HFFc6 (cell line): ENCODE measurements at places on chromosomes 16 and 17. TPM values are rescaled to one million over a fixed set of nuclear protein-coding genes. Genes with fewer than 3 reads are reported as not detected.
A peak's percentile ranks its signal among the peaks of the same experiment; 100 is the strongest.

Gene TEX19
- not detected in 3 replicates for total RNA-seq

GRCh38 chr17:43546319-43547188, at the start of gene ETV4:
TSS of gene ETV4 (minus strand) at chr17:43546340. CDS start at chr17:43545617, 723 bp downstream.
- peak within 1 kb of the TSS; percentile 94 for H3K27ac ChIP-seq
- peaks cover 3% of the 10 kb centered on the region for H3K27me3 ChIP-seq
- peak within 1 kb of the TSS; percentile 89 for H3K4me3 ChIP-seq
- peak; percentile 92 for DNase-seq
- no peaks in the 10 kb centered on the region for H3K36me3 ChIP-seq

DNA sequence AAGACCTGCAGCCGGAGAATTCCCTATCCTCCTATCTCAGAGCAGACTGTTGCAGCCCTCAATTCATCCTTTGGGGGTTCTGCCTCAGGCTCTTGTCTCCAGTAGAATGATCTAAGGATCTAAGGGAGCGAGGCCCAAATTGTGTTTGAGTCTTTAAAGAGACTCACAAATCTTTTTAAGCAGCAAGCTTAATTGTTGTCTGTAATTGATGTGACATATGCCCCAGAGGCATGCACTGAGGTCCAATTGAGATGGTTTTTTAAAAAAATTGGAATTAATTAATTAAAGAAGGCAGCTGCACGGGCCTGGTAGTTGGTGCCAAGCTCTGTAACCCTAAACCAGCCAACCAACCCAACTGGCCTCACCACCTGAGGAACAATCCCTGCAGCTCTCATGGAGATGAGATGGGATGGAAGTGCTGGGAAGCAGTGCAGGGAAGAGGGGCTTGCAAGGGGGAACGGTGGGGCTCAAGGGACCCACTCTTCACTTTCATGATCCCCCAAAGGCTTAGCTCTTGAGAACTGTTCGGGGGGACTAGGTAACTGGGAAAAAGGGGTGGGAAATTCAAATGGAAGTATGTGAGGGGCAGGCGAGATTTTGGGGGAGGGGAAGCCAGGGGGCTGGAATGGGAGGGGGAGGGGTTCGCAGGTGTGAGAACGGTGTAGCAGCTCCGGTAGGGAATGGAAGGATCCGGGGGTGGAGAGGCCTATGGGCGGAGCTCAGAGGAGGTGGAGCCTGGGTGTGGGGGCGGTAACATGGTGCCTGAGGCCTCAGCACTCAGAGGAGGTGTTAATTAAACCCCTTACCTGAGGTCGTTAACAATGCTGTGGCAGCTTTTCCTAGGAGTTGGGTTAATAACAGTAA, 9.2 kb upstream of the ZNF652 start:
- H3K27me3 ChIP-seq = peaks cover 2% of the 10 kb centered on the region; the same call in 1 of the 2 replicates
- DNase-seq = no peak
- H3K36me3 ChIP-seq = 0 out of 2 replicates have a peak, but pooled peaks cover 2% of the 10 kb centered on the region

DNA sequence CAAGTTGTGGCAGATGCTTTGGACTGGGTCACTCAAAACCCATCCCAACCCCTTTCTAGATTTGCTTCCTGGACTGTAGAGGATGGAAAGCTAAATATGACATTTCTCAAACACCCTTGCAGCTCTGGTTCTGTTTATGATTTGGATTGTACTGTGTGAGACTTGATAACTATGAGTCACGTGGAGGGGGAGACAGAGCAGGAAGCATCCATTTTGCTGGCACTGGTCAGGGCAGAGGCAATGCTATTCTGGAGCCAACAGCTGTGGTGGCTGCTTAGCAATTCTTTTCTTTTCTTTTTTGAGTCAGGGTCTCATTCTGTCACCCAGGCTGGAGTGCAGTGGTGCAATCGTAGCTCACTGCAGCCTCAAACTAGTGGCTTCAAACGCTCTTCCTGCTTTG, 13.6 kb upstream of the TERF2 start:
- peak overlapping the region; percentile 30; the same call in 1 of the 2 replicates for H3K4me3 ChIP-seq
- H3K36me3 ChIP-seq = no peaks in the 10 kb centered on the region
- H3K27me3 ChIP-seq = peaks cover 1% of the 10 kb centered on the region; the same call in 1 of the 2 replicates
- H3K27ac ChIP-seq = peak overlapping the region; percentile 46; the same call in 1 of the 2 replicates
- peaks cover 61% of the 10 kb centered on the region for H3K4me1 ChIP-seq

DNA sequence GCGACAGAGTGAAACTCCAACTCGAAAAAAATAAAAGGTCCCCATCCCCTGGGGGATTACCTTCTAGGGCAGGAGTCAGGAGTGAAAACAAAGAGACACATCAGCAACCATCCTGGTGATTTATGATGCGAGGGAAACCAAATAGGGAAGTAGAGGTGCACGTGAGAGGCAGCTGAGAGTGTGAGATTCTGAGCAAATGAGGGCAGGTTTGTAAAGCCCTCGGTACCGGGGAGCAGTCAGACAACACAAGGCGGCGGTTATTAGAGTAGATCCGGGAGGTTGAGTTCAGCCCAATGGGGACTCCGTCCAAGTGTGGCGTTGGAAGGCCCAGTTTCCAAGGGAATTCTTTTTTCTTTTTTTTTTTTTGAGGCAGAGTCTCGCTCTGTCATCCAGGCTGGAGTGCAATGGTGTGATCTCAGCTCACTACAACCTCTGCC, 7.4 kb upstream of the ARMC7 start:
- H3K4me1 ChIP-seq = no peaks in the 10 kb centered on the region
- DNase-seq = no peak
- H3K4me3 ChIP-seq = no peak overlapping the region
- no peaks in the 10 kb centered on the region; the same call in none of the 2 replicates for H3K27me3 ChIP-seq
- no peak overlapping the region for H3K27ac ChIP-seq
- peaks cover 23% of the 10 kb centered on the region for H3K36me3 ChIP-seq

GRCh38 chr17:38738007-38738662, 8.0 kb downstream of the CISD3 start:
- H3K27me3 ChIP-seq = peaks cover 6% of the 10 kb centered on the region
- H3K36me3 ChIP-seq = peaks cover 7% of the 10 kb centered on the region; the same call in 1 of the 2 replicates
- H3K4me3 ChIP-seq = no peak overlapping the region
- no peak for DNase-seq
